ENCODE measurements at places on chromosomes 4 and X. TPM values are rescaled to one million over a fixed set of nuclear protein-coding genes. Genes with fewer than 3 reads are reported as not detected.

DNA sequence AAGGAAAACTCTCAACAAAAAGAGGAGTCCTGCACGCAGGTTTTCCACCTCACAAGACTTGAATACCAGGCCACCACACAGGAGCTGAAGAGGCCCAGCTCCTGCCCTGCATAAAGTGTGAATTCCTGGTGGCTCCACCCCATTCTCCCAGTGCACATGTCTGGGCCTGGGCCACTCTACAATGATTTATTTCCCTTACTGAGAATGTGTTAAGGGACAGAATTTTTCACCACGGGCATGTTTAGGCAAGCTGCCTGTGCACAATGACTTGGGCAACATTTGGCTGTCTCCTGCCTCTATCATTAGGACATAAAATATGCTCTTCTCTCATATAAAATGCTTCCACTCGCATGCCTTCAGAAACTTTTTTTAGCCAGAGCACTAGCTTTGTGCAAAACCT, 197.1 kb downstream of the SLC7A11 start:
- no peak for DNase-seq

DNA sequence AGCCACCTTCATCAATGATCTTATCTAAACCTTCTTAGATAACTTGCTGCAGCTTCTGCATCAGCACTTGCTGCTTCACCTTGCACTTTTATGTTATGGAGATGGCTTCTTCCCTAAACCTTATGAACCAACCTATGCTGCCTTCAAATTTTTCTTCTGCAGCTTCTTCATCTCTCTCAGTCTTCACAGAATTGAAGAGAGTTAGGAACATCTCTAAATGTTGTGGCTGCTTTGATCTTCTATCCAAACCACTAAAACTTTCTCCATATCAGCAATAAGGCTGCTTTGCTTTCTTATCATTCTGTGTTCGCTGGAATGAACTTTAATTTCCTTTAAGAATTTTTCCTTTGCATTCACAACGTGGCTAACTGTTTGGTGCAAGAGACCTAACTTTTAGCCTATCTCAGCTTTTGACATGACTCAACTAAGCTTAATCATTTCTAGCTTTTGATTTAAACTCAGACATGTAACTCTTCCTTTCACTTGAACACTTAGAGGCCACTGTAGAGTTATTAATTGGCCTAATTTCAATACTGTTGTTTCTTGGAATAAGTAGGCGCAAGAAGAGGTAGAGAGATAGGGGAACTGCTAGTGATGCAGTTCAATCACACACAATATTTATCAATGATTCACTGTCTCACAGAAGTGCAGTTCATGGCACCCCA, 36.1 kb upstream of the CORIN start:
- DNase-seq = no peak

GRCh38 chr4:39786838-39787237, 88.9 kb downstream of the UBE2K start:
- DNase-seq = no peak

DNA sequence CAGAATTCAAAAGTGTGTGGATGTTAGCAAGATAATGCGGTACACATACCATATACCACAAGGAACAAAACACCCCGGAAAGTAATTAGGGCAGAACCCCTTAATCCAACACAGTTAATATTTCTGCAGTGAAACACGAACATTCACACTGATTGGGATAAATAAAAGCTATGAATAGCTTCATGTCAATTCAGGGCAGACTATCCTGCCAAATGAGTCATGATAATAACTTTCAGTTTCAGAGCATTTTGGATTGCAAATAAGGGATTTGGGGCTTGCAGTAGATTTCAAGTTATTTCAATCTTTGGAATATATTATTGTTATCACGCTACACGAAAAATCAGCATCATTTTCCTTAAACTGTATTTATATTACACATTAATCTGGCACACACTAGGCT, 24.3 kb downstream of the IRF2 start:
- DNase-seq = no peak

OPN1MW gene
- polyA plus RNA-seq = not detected

GRCh38 chr4:182306792-182307507, 63.7 kb downstream of the TENM3 start:
- DNase-seq = no peak

- DNase-seq = no peak
Observed at GRCh38 chrX:18619288-18619687, 52.6 kb downstream of the RS1 start.

GRCh38 chr4:156493858-156494257, 477.7 kb downstream of the PDGFC start:
- DNase-seq = no peak

- no peak for DNase-seq
Observed at GRCh38 chr4:7226439-7226838, 34.1 kb downstream of the SORCS2 start.

TEX28 gene
- polyA plus RNA-seq = not detected

GRCh38 chr4:184389978-184390900, 84.1 kb downstream of the IRF2 start:
- no peak for DNase-seq

- DNase-seq = no peak
Observed at GRCh38 chr4:40180356-40180755, 16.5 kb upstream of the RHOH start.

GRCh38 chrX:68203646-68204045, 229.6 kb downstream of the OPHN1 start:
- DNase-seq = no peak

DNA sequence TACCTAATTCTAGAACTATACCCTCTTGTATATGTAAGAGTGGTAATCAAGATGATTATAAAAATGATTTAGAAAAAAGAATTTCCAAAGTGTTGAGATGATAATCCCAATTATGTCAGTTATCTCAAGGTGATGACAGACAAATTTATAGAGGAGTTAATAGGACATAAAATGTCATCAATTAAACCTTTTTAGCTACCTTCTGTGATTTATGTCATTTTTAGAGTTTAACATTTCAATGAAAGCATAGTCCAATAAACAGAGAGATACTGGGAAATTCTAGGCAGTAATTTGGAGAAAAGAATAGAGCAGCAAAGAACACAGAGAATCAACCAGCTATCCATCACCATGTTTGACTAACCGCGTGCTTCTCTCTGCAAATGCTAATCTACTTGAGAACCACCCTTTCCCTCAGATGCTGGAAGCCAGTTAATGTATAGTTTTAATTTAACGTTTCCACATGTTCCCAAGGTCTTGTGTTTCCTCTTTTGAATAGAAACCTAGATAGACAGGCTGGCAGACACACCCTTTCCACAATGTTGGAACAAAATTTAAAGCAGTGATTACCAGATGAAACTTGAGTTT, 433.1 kb upstream of the FAM241A start:
- no peak for DNase-seq

GRCh38 chr4:8033829-8034528, 94.3 kb upstream of the AFAP1 start:
- DNase-seq = no peak

Data from pancreas (tissue), 10 donors.